ENCODE measurements at places on chromosomes 16 and 17.
A peak's percentile ranks its signal among the peaks of the same experiment; 100 is the strongest.

DNA sequence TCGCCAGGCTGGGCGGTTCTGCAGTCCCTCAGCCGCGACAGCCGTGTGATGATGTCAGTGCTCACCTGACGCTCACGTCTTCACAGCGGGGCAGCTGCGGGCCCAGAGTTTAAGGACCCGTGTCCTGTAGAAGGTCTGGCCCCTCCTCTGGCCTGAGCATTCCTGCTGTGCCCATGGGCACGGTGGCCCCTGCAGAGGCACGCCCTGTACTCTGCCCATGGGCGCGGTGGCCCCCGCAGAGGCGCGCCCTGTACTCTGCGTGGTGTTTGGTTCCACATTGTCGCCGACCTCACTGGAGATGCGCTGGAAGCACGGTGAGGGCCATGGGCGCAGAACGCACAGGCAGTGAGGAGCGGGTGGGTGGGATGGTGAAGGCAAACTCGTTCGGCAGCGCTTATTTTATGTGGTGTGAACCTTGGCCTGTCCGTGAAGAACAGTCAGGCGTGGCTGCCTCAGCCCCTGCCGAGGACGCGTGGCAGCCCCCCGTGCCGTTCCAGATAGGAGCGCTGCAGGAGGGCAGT lies 122.0 kb downstream of the BANP start:
- no peak for DNase-seq

- DNase-seq: no peak
These were observed 26.1 kb downstream of the LRRC75A start for GRCh38 chr17:16465861-16466338.

DNA sequence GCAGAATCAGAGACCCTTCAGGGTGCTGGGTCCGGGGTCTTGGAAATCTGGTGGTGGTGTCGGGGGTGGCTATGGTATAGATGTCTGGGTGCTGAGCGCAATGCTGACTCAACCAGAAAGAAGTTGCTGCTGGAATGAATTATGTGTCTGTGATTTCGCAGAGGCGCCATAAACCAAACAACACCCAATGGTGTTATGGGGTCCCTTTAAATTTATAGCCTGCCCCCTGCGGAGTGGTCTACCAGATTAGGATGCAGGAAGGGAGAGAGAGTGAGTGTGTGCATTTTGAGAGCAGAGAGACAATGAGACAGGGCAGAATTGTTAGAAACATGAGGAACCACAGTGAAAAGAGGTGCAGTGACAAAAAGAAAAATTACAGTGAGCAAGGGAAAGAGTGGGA lies 100.7 kb upstream of the CDH11 start:
- DNase-seq: no peak

- peak; percentile 93 for DNase-seq
These were observed at the start of gene NDE1 for GRCh38 chr16:15650019-15650697. NDE1 (plus strand) TSS chr16:15650245; CDS start chr16:15664779, 14,534 bp downstream.

All from endothelial cell (in vitro differentiated cells).